CD4-positive, alpha-beta T cell treated with Interleukin-6 at 100 ng/mL for 8 hours (primary cell): ENCODE measurements at places on chromosomes 16 and 17.

DNA sequence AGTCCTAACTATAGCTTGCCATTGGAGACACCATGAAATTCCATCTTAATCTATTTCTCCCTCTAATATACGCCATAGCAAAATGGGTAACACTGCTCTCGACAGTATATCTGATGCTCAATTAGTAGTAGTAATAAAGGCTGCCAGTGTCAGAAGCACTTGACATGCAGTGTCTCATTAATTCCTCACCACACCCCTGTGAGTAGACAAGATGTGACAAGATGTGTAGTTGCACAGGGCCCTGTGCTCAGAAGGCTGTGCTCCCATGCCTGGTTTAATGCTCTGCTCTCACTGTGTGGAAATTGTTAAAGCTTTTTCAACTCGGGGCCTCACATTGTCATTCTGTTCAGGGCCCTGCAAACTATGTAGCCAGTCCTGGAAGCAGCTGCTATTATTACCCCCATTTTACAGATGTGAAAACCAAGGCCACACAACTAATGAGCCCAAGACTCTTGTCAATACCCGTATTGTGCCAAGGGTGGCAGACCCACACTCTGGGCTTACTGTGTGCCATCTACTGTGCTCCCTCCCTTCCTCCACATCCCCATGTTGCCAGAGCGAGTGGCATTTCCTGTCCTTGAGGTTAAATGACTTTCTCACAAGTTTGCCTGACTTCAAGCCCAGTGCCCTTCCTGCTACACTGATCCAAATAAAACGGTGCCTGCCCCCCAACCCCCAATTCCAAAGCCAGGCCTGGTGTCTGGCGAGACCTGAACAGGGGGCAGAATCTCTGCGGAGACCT lies 287.3 kb upstream of the CCL2 start:
- DNase-seq, result no peak

DNA sequence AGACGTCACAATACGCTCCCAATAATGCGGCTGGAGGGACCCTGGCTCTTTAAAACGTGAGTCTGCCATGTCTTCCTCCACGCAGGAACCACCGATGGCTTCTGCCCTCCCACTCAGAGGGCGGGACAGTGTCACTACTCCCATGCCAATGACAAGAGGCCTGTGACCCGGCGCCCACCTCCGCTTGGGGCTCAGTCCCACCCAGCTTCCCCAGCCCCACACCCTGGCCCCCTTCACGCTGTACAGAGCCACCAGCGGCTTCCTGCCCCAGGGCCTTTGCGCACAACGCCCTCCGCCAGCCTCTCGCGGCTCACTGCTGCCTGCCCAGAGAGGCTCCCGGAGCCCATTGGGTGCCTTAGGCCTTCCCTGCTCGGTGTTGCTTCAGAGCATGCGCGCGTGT lies 29.5 kb upstream of the ZNF469 start:
- no peak for DNase-seq

GRCh38 chr17:19746517-19746916 lies 1.6 kb downstream of the ALDH3A1 start:
- DNase-seq, result no peak

- peak; percentile 9 for DNase-seq
Measured at GRCh38 chr16:878072-878784, 77.7 kb upstream of the GNG13 start.

DNA sequence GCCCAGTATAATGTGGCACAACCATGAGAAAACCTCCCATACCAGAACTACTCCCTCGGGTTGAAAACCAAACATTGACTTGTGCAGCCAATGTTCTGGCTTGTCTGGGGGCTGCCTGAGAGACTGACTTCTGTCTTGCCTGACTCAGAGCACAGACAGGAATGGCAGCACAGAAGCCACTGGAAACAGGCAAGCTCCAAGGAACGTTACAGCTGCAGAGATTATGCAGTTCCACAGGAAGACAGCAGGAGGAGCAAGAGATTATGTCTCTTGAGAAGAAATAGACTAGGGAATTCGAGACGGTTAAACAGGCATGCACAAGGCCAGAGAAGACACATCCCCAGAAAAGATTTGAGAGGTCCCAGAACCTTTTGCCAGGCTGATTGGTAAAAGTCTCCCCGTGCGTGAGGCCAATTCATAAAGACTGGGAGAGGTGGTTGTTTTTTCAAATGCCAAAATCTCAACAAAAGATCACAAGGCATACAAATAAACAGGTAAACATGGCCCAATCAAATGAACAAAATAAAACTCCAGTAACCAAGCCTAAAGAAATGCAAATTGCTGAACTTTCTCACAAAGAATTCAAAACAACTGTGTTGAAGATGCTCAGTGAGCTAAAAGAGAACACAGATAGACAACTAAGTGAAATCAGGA lies 90.6 kb upstream of the CDH5 start:
- no peak for DNase-seq

DNA sequence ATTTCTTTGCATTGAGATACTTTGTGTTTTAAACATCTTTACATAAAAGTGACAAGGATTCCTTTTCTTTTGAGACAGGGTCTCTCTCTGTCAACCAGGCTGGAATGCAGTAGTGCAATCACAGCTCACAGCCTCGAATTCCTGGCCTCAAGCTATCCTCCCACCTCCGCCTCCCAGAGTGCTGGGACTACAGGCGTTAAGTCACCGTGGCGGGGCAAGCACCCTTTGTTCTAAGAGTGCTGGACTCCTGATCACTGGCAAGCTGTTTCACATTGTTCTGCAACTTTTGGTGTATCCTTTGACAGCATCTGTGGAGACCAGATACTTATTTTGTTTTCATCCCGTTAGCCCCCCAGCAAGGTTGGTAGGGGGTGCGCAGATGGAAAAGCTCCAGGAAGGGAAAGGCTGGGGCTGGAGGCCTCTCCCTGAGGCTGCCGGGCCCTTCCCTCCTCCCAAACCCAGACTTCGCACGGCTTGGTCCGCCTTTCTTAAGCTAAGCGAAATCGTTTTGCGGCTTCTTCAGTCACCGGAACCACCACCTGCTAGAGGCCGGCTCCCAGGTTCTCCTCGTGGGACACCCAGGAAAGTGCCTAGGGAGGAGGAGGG lies 1.1 kb downstream of the ST6GALNAC2 start:
- no peak for DNase-seq

DNA sequence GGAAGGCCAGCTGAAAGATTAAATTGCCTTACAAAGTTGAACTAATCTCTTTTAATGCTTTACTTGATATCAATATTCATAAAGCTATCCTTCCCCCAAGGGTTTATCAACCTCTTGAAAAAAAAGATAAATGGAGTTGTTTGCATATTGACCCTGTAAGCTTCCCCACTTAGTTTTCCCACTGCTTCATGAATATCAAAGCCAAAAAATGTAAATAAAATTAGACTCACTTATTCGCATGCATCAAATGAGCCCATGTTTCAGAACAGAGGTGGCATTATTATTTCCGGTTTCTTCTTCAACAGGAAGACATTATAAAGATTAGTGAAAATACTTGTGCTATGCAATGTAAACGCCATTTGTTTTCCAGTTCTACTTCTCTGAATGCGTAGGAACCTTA lies 150.7 kb downstream of the CDH11 start:
- no peak for DNase-seq

GRCh38 chr16:85057948-85058347 lies 30.4 kb downstream of the KIAA0513 start:
- DNase-seq, result no peak

- peak; percentile 80 for DNase-seq
Measured at GRCh38 chr16:20763461-20764232, at the start of gene ACSM3. ACSM3 (plus strand) TSS chr16:20764014; CDS start chr16:20770035, 6,021 bp downstream.

DNA sequence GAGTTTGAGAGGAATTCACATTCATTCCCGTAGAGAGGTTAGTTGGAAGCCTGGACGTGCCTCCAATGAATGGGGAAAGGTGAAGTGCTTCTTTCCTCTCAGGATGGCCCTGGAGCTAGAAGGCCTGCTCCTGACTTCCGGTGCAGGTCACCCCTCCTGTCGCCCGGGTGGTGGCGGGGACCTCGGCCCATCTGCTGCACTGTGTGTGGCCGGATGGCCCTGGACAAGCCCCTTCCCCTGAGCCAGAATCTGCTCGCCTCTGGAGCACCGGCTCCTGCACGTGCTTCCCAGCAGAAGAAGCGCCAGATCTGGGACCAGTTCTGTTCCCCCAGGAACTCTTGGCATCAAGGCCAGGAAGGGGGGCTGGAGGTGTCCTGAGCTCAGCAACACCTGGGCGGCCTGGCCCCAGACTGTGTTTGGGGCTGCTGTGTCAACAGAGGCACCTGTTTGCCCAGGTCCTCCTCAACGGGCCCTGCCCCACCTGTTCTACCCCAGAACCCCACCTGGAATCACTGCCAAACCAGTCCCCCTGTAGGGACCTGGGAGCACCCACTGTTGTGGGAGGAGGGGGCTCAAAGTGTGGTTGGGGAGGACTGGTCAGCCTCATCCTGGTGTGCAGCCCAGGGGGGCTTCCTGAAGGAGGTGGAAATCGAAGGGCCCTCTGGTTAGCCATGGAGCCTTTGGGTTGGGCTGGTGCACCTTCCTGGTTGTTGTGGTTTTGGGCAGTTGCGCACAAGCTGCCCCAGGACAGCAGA lies 5.1 kb upstream of the PERCC1 start:
- DNase-seq, result no peak

GRCh38 chr16:89697616-89698331 lies 3.7 kb downstream of the SPATA2L start:
- DNase-seq, result no peak

GRCh38 chr17:35218915-35219314 lies 24.0 kb upstream of the SLFN5 start:
- DNase-seq, result no peak

DNA sequence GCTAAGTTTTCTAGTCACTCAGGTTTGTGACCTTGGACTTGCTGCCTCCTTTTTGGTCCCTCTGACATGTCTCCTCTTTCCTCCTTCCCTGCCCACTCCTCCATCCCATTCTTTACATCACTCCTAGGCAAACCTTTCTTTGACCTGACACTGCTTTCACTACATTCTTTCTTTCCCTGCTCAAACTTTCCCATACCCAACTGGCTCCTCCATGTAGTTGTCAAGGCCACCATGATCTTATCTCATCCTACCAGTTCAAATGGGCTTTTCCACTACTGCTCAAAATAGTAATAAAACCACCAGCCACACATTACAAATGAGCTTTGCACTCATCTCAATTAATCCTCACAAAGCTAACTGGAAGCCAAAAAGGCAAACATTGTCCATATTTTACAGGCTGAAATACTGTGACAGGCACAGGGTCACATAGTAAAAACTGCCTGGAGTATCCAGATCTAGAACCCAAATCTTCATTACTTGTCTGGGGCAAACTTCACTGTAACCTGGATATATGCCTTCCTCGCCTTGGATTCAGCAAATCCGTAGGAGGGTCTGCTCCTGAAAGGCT lies 14.4 kb downstream of the MRPS23 start:
- DNase-seq, result no peak

- DNase-seq, result no peak
Measured at GRCh38 chr16:57261806-57262205, 16.7 kb downstream of the ARL2BP start.

- no peak for DNase-seq
Measured at GRCh38 chr16:12732600-12732999, 71.1 kb downstream of the CPPED1 start.

- DNase-seq, result no peak
Measured at GRCh38 chr16:10637337-10638037, 57.1 kb upstream of the EMP2 start.

- peak; percentile 56 for DNase-seq
Measured at GRCh38 chr17:43907425-43907981, at the start of gene MPP2. MPP2 (minus strand) TSS chr17:43907536; CDS start chr17:43904460, 3,076 bp downstream.

GRCh38 chr16:50441486-50442157 lies 72.8 kb upstream of the BRD7 start:
- no peak for DNase-seq

DNA sequence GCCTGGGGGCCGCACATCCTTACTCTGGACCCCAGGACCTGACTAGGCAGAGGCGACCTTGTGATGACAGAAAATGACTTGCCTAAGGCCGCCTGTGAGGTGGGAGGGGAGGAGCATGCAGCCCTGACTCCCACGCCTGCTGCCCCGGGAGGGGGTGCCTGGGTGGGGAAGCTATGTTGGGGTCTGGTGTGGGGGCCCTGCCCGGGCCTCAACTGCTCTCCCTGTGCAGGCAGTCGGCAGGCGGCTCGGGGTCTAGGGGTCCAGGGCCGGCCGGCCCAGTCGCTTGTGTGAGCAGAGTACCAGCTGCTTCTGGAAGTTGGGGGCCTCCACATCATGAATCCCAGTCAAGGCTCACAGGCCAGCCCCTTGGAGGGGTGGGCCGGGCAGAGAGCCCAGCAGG lies 48.1 kb downstream of the PRMT7 start:
- DNase-seq, result no peak

- peak; percentile 97 for DNase-seq
Measured at GRCh38 chr17:51260237-51261023, at the start of gene UTP18. UTP18 (plus strand) TSS chr17:51260546; CDS start chr17:51260585, 39 bp downstream.

GRCh38 chr16:3607161-3607560 lies 4.2 kb downstream of the SLX4 start:
- no peak for DNase-seq

GRCh38 chr16:17230932-17231581 lies 239.7 kb downstream of the XYLT1 start:
- no peak for DNase-seq

GRCh38 chr17:16474012-16474725 lies 17.8 kb downstream of the LRRC75A start:
- no peak for DNase-seq

GRCh38 chr16:85491058-85491771 lies 121.9 kb upstream of the GSE1 start:
- DNase-seq, result peak; percentile 16

GRCh38 chr16:9539346-9539745 lies 447.9 kb downstream of the HAPSTR1 start:
- no peak for DNase-seq

GRCh38 chr16:52320930-52321439 lies 226.0 kb downstream of the TOX3 start:
- no peak for DNase-seq
